ENCODE measurements at places on chromosomes 2 and 18.

- no peak for DNase-seq
Measured at GRCh38 chr18:13543144-13543543, 183.2 kb downstream of the FAM210A start.

DNA sequence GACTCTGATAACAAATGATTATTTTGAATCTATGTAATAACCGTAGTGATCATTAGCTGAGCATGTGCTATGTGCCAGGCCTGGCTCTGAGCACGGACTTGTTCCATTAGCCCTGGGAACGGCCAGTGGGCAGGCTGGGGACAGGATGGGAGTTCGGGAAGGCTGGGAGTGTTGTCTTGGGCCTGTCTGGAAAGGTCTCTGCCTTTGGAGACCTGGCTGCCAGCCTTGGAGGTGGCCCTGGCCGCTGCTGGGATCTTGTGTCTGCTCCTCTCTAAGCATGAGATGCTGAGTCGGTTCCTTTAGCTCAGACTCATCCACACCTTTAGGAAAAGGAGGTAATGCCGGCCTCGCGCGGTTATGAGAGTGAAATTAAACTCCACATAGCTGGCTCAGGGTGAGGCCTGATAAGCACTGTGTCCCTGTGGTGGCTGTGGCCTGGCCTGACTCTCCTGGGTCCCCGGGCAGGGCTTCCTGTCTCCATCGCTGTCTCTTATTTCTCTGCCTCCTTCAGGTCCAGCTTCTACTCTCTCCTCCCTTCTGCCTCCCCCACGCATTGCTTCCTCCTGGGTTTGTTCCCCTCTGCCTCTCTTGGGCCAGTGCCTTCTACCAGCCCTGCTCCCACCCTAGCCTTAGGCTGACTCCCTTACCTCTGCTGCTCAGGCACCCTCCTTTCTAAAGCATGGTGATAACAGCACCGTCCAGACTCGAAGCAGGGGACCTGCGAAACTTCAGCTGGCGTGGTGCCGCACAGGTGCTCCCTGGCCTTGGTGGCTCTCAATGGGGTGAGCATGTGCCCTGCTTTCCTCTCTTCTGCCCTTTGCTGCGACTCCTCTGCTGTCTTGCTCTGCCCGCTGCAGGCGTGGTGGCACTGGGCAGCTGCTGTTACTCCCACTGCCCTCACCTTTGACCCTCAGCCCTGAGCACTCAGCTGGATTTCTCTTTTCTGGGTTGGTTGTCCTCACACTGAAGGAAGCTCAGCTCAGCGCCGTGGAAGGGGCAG lies 41.8 kb downstream of the NCK2 start:
- DNase-seq, result no peak

- DNase-seq, result no peak
Measured at GRCh38 chr2:99520813-99521212, 31.0 kb upstream of the REV1 start.

GRCh38 chr2:17627434-17627833 lies 86.9 kb downstream of the VSNL1 start:
- DNase-seq, result no peak

DNA sequence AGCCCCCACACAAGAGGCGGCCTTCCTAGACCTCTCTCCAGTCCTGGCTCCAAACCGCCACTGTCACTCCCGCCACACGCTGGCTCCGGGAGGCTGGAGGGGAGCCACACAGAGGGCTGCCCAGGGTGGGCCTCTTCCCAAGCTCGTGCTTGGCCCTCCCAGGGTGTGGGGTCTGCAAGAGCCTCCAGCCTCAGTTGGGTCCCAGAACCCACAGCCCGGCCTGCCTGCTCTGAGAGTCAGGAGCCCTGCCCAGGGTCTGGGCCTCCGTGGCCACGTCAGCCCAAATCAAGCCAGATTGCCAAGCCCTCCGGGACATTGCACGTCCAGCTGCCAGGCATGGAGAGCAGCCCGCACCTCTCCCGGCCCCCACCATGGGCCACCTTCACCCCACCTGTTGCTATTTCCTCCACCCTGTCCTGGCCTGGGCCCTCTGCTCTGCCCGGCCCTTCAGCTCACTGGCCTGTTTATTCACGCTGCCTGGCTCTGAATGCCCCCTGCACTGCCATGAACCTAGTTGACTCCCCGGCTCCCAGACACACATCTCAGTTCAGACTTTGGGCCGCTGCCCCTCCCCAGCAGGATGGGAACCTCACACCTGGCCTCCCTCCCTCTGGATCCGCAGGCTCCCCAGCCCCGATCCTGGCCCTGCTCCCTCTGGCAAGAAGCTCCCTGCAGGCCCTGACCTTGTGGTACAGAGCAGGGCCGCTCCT lies 61.0 kb downstream of the BIN1 start:
- no peak for DNase-seq

GRCh38 chr2:38719706-38720105 lies 31.5 kb downstream of the SRSF7 start:
- DNase-seq, result no peak

DNA sequence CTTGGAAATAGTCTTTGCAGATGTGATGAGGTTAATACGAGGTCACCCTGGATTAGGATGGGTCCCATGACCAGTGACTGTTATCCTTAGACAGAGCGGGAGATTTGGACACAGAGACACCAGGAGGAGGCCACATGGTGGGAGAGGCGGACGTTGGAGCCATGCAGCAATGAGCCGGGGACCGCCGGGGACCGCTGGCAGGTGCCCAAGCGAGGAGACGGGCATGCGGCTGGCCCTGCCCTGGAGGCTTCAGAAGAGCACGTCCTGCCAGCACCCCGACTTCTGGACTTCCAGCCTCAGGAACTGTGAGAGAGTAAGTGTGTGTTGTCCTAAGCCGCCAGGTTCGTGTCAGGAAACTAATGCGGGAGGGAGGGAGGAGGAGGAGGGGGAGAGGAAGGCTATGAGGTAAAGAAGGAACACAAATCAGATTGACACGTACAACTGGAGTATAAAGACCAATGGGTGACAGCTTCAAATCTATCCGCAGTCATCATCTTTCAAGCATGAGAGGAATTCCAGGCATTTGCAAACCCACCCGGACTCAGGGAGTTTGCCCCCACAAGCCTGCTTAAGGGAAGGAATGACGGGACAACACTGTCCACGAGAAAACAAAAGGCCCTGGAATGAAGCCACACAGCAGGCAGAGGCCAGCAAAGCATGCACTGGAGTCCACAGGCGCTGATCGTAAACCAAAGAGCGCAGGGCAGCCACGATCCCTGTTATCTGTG lies 11.6 kb upstream of the BOK start:
- no peak for DNase-seq

DNA sequence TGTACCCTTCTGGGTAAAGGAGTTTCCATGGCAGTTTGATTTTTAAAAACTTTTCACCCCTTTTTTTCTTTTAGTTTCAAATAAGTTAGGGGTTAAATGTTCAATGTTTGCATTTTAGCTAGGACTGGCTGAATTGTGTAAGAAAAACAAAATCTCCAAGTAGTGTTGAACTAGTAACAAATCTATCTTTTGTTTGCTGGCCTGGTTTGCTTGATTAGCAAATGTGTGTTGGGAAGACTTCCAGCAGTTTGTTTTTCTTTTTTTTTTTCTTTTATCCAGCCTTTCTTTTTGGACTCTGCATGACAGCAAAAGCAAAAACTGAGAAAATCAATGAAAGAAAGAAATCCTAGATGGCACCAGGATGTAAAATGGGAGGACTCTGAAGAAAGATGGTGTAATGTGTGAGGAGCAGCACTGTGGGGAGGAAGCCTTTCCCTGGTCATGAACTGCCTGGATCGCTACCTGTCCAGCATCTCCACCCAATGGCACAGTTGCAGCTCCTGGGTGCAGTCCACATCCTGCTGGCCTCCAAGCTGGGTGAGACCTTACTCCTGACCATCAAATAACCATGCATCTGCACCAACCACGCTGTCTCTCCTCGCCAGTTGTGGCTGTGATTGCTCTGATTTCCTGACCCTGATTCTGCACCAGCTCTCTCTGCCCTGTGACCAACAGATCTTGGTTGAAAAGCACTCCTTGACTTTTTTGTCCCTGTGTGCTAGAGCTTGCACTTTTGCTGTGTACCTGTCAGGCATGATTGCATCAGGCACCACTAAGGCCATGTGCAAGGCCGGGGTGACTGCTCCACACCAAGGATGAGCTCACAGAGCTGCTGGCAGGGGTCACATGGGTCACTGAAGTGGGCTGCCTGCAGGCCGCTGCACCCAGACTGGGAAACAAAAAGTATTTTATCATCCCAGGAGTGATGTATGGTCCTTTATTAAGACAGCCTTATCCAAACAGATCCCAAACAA lies 71.2 kb upstream of the ZNF236 start:
- no peak for DNase-seq

DNA sequence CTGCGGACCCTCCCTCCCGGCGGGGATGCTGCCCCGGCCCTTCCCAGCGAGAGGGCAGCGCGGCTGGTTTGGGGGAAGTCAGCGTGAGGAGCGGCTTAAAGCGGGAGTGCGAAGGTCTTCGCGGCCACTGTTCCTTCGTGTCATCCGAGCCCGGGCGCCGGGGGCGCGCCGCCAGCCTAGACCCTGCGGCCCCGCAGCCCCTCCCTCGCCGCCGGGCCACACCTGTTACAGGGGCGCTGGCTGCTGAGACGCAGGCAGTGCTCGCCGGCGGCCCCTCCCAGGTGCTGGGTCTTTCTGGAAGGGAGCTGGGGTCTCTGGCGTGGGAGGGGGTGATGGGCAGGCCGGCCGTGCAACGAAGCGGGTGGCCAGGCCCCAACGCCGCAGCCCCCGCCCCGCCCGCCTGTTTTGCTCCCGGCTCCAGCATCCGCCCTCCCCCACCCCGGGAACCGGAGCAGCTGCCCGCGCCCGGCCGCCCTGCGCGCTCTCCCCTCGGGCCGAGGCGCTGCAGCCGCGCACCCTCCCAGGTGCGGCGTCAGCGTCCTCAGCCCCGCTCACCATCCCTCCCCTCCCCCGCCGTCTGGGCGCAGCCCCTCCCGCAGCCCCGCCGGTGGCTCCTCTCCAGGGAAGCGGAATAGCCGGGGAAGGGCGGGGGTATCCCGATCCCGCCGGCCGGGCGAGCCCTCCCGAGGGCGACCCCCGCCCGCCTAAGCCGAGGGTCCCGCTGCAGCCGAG lies 727 bp downstream of the KIF1A start:
- no peak for DNase-seq

- no peak for DNase-seq
Measured at GRCh38 chr2:73827018-73827417, 1.7 kb upstream of the STAMBP start.

- DNase-seq, result no peak
Measured at GRCh38 chr2:63438181-63438580, 150.1 kb downstream of the WDPCP start.

Measured in activated naive CD4-positive, alpha-beta T cell treated with anti-CD3 and anti-CD28 coated beads, Interleukin-2, amount 50 U/mL, for 16 hours (primary cell).